ENCODE measurements at places on chromosomes 4 and X.
A peak's percentile ranks its signal among the peaks of the same experiment; 100 is the strongest.

GRCh38 chr4:165972747-165973146 lies 99.7 kb downstream of the TLL1 start:
- DNase-seq = peak; percentile 81

DNA sequence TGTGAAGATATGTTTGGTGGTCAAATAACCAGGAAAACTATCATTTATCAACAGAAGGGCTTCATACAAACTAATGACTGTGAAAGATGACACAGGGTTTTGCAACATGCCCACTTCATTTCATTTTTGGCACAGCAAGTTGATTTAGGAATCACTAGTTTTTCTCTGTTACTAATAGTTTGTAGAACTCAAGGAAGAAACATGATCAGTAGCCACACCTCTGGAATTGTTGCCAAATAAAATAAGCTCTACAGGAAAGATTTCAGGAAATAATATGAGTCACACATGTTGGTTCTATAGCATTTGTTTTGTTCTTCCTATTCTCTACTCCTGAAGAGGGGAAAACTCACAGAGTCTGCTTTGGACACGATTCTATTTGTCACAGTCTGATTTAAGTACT lies 255.4 kb downstream of the TLL1 start:
- peak; percentile 26 for DNase-seq

GRCh38 chr4:109126856-109127255 lies 175.6 kb downstream of the COL25A1 start:
- DNase-seq = peak; percentile 1

DNA sequence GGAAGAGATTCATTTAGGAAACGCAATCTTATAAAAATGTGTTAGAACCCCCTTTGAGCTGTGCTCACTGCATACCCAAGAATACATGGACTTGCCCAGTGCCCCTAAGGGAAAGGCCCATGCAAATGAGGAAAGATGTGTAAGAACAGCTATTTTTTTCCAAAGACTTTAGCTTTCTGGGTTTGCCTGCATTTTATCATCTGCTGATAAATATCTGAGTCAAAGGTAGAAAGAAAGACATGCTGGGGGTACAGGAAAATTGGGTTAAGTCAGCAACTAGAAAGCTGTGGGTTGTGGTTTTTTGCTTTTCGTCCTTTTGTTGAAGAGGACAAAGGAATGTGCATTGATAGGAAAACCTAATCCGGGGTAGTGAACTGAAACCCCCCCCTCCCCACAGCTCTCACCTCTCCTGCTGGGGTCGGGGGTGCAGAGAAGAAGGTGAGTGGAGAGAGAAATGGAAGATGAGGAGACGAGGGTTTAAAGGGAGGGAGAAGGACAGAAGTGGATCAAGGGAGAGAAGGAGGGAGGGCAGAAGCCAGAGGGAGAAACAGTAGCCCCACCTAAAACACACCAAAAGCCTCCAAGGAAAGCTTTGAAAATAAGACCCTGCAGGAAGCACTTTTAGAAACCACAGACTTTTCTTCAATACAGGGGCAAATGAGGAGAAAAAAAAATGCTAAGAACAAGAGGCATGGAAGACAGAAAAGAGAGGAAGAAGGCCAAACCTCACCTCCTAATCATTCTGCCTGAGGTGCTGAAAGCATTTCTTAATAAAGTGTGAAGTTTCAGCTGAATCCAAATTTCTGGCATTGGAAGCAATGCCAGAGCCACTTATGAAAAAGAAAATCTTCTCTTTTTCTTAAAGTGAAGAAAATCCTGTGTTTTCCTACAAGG lies 49.3 kb downstream of the KDR start:
- DNase-seq = no peak

GRCh38 chr4:188246488-188246887 lies 107.2 kb downstream of the TRIML1 start:
- DNase-seq = peak; percentile 16

DNA sequence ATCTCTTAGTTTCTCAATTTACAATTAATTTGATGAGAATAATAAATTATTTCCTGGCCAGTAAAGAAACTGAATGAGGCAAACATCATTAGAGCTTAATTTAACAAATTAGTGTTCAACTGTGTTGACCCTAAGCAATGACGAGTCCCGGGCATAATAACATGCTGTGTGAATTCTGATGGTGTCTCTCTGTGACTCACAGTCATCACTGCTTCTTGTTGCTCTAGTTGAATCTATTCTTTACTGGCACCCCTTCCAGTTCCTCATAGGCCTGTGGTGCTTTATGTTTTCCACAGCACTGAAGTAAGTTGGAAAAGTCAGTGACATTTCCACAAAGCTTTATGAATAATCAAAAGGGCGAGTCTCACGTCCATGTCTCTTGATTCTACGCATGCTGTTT lies 57.7 kb upstream of the SLC7A11 start:
- DNase-seq = no peak

All from iris pigment epithelial cell (primary cell).